ENCODE measurements at places on chromosomes 3 and 15.

- DNase-seq = no peak
Measured at GRCh38 chr3:108524537-108524936, 14.1 kb upstream of the MYH15 start.

GRCh38 chr3:23079976-23080375 is 123.2 kb upstream of the UBE2E2 start:
- DNase-seq = peak; percentile 59

DNA sequence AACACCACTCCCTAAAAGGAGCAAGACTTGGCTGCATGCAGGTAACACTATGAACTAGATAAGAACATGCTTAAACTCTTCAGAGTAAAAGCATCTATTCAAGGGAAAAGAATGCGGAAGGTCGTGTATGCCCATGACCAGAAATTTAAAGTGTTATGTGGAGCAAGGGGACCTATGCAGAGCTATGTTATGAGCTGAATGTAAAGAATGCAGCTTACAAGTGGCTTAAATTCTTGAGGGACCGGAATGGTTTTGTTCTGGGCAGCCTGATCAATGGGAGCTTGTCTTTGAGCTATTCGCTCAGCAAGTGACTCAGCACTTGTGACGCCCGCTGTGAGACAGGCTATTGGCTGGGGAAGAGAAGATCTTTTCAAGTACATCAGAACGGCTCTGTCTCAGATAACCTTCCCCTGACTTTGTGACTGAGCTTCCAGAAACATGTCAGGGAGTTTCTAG is 367.5 kb upstream of the THBS1 start:
- DNase-seq = peak; percentile 88

DNA sequence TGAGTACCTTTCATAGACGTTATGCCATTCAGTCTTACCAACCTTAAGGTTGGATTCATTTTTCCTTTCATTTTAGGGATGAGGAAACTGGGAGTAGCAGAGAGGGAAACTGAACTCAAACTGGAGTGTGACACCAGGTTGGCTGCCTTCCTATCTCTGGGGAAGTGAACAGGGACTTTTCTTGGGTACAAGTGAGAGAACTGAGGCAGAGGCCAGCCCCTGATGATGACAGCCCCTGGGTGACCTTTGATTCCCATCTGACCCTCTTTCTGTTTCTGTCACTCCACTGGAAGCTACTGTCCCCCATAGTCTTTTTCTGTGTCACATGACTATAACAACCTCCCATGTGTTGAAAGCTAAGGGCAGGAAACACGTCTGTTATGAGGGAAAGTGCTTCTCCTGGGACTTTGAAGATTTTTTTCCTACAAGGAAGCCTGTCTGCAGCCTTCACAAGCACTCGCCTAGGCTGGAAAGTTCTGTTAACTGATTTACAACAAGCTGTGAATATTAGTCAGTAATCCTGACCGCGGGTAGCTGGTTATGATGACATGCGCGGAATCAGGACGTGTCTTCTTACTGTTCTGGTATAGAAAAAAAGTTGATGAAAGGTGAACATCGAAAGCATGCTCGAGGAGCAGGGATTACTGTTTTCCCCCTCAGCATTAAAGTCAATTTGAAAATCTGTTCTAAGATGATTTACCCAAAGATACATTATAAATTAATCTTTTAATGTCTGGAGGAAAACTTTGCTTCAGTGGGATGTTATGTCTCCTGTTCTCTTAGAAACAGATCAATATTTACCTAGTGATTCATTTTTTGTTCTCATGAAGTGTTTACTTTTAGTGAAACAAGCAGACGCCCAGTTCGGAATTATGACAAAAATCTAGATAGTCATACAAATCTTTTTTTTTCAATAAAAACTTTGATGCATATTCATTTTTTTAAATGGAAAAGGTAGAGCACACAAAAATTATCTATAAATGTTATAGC is 31.5 kb downstream of the ABHD2 start:
- DNase-seq = no peak

- DNase-seq = no peak
Measured at GRCh38 chr3:56785499-56785898, 16.2 kb downstream of the ARHGEF3 start.

GRCh38 chr15:79769069-79769481 is 127.7 kb downstream of the MTHFS start:
- DNase-seq = peak; percentile 17

DNA sequence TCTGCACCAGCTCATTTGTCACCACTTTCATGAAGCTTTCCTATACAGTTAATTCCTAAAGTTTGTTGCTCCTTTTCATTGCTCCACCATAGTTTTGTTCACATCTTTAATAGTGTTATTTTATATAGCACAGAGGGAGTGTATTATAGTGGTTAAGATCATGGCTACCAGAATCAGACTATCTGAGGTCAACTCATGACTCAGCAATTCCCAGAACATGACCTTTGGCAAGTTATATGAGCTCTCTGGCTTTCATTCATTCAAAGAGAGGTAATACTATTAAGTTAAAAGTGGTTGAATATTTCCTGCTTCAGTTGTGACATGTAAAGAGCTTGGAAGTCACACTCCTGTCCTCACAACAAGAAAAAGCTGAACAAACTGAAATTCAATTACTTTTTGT is 1073.5 kb downstream of the NAALADL2 start:
- no peak for DNase-seq

Measured in urothelium cell line (cell line).